Neuronal stem cell (in vitro differentiated cells): ENCODE measurements at places on chromosomes 6 and 20.

DNA sequence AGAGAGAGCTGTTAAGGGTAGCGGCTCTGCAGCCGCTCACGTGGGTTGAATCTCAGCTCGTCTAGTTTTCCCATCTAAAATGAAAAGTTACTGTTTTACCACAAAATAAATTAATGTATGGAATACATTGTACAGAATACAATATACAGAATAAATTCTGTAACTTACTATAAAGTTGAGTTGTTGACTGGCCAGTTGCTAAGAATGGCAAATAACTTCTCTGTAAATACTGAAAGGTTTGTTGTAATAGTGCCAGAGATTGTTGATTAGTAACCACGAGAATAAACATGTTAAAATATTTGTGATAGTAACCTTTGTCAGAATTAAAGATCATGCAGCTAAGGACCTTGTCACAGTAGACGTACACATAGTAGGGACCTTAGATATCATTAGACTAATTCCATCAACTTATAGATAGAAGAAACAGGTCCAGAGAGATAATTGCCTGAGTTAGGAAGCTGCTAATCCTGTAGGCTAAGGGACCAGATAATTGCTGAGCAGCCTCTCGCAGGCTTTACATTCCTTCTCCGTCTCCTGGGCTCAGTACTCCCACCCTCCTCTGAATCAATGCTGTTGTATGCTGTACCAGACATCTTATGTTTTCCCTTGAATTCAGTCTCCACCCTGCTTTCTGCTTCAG lies 544 bp upstream of the NRM start:
- H3K27ac ChIP-seq = peak overlapping the region; percentile 99
- peak overlapping the region; percentile 97 for H3K4me3 ChIP-seq
- H3K4me1 ChIP-seq = peaks cover 27% of the 10 kb centered on the region
- no peak for DNase-seq

- H3K27me3 ChIP-seq = no peaks in the 10 kb centered on the region
- no peaks in the 10 kb centered on the region for H3K4me1 ChIP-seq
- H3K27ac ChIP-seq = no peak overlapping the region
- no peak overlapping the region for H3K4me3 ChIP-seq
These were observed 354.4 kb upstream of the RSPO3 start for GRCh38 chr6:126764104-126764503.

- H3K36me3 ChIP-seq = peaks cover 5% of the 10 kb centered on the region
- no peak overlapping the region for H3K4me3 ChIP-seq
- H3K27me3 ChIP-seq = no peaks in the 10 kb centered on the region
- H3K4me1 ChIP-seq = peaks cover 3% of the 10 kb centered on the region
- no peak for DNase-seq
These were observed 5.1 kb downstream of the MOCS1 start for GRCh38 chr6:39929039-39929732.

DNA sequence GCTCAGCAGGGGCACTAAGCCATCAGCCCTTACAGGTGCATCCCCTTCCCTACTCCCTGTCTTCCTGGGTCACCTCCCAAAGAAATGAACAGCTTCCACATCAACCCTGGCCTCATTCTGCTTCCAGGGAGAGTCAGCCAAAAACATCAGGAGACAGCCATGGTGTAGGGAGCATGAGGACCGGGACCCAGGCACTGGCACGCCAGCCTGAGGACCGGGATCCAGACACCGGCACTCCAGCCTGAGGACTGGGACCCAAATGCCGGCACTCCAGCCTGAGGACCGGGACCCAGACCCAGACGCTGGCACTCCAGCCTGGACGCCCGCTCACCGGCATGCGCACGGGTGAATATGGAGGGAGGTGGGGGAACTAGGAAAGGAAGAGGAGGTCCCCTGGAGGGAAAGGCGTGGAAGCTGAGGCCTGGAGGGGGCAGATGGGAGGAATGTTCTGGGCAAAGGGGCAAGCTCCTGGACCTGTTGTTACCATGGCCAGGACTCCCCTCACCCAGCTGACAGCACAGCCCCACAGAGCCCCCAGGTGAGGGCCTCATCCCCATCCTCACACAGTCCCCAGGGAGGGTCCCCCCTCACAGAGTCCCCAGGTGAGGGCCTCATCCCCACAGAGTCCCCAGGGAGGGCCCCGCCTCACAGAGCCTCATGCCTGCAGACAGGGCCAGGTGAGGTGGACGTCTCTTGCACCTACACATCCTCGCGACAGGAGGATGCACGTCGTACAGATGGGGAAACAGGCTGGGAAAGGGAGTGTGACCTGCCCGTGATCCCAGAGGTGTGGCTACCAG lies 26.0 kb upstream of the MRGBP start:
- no peak for DNase-seq
- no peaks in the 10 kb centered on the region for H3K36me3 ChIP-seq
- H3K27ac ChIP-seq = no peak overlapping the region
- H3K4me3 ChIP-seq = no peak overlapping the region

DNA sequence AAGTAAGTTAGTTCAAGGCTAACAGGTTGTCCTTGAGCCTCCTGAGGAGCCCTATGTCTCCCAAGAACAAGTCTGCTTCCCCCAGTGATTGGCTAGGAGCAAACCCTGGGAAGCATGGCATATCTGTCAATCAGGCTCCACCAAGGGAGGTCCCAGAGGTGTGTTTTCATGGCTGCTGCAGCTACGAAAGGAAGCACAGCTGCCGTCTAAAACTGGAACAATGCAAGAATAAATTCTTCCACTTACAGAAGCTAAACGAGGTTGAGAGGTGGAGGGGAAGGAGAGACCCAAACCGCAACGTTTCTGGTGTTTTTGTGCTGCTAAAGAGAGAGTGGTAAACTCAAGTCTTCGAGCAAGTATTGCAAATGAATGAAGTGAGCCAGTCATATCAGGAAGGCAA lies 4.9 kb upstream of the PTGIS start:
- no peak for DNase-seq
- H3K27me3 ChIP-seq = no peaks in the 10 kb centered on the region

DNA sequence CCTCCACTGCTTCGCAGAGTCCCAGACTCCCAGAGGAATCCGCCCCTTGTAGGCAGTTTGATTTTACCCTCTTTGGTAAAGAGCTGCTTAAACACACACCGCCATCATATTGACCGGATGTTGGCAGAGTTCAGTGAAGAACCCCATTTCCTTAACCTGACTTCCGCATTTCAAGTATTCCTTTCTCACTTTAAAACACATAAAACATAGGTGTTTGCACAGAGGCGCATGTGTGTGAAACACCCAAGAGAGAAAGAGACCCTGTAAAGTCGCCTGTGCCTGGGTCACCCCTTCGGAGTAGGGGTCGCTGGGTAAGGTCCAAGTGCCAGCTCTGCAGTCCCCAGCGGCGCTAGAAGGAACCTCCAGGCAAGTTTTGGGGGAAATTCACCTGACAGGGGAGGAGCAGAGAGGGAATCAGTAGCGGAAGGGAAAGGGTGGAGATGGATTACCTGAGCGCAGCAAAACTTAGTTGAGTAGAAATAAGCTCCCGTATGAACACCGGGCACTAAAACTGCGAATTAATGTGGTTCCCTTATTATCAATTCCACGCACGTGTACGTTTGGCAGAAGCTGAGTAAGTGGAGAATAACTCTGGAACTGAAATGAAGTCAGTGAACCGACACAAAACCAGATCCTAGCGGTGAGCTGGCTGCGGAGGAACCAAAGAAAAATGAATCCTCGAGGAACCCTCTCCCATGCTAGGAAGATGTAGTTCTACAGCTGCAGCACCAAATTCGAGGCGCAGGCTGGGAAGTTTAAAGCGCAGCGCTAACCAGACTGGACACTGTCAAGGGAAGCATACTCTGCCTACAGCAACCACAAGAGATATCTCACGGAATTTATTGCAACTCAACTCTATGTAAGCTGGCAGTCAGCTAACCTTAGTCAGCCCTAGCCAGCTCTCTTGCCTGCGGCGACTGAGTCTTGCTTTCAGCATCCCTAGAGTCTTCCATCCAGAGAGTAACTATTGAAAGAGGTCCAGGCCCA lies 3.5 kb upstream of the HTR1B start:
- DNase-seq = peak; percentile 35
- peak overlapping the region; percentile 83 for H3K4me3 ChIP-seq
- no peaks in the 10 kb centered on the region for H3K4me1 ChIP-seq
- H3K27me3 ChIP-seq = peaks cover 11% of the 10 kb centered on the region

- H3K4me1 ChIP-seq = peaks cover 13% of the 10 kb centered on the region
- DNase-seq = peak; percentile 18
- peaks cover 37% of the 10 kb centered on the region for H3K36me3 ChIP-seq
- H3K4me3 ChIP-seq = peak overlapping the region; percentile 85
- H3K27me3 ChIP-seq = peaks cover 4% of the 10 kb centered on the region
These were observed 945 bp downstream of the TENT5A start for GRCh38 chr6:81751388-81752083.

DNA sequence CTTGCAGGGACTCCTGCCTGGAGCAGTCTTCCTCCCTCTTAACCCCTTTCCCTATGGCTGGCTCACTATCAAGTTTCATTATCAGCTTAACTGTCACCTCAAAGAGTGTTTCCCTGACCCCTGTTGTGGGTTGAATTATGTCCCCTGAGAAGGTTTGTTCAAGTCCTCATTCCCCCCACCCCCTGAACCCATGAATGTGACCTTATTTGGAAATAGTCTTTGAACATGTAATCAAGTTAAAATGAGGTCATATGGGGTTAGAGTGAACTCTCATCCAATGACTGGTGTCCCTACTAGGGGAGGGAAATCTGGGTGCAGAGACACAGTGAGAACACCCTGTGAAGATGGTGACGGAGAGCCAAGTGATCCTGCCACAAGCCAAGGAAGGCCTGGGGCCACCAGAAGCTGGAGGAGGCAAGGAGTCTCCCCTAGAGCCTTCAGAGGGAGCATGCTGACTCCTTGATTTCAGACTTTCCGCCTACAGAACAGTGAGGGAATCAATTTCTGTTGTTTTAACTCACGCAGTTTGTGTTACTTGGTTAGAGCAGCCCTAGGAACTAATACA lies 165.2 kb upstream of the TOP1 start:
- no peak for DNase-seq
- H3K27ac ChIP-seq = no peak overlapping the region
- no peak overlapping the region for H3K4me3 ChIP-seq

DNA sequence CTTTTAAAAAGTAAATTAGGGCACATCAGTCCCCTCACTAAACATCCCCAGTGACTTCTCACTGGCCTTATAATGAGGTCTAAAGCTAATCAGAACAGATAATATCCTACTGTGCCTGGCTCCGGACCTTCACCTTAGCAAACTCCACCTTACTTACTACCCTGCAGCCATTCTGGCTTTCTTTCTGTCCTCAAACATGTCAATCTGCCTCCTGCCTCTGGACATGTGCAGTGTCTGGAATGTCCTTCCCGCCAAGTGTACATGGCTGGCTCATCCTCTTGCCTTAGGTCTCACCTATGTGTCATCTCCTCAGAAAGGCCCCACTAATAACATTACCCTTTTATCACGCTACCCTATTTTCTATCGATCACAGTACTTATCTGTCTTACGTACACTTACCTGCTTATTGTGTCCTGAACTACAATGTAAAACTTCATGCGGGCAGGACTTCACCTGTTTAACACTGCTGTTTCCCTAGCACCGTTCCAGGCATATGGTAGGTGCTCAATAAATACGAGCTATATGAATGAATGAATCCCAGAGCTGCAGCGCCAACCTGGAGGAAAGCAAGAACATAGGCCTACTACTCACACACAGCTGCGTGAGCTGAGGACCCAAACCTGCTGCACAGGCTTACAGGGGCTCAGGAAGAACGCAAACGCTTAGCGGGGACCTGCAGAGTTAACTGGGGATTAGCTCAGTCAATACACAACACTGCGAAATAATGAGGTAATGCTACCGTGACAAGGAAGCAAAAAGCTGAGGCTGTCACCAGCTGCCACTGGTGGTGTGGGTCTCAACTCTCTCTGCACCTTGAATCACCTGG lies 991 bp downstream of the UQCC2 start:
- H3K4me1 ChIP-seq = peaks cover 4% of the 10 kb centered on the region
- H3K36me3 ChIP-seq = peaks cover 20% of the 10 kb centered on the region
- H3K27ac ChIP-seq = no peak overlapping the region
- H3K27me3 ChIP-seq = no peaks in the 10 kb centered on the region

GRCh38 chr6:168420706-168421105 lies 20.3 kb upstream of the SMOC2 start:
- H3K4me3 ChIP-seq = no peak overlapping the region
- H3K36me3 ChIP-seq = no peaks in the 10 kb centered on the region
- H3K27ac ChIP-seq = no peak overlapping the region
- DNase-seq = no peak
- peaks cover 13% of the 10 kb centered on the region for H3K27me3 ChIP-seq
- H3K4me1 ChIP-seq = peaks cover 3% of the 10 kb centered on the region

GRCh38 chr6:42401613-42401951 lies 50.1 kb downstream of the TRERF1 start:
- H3K36me3 ChIP-seq = no peaks in the 10 kb centered on the region
- no peak overlapping the region for H3K27ac ChIP-seq
- DNase-seq = no peak
- H3K4me1 ChIP-seq = peaks cover 19% of the 10 kb centered on the region

- peaks cover 2% of the 10 kb centered on the region for H3K4me1 ChIP-seq
- H3K4me3 ChIP-seq = no peak overlapping the region
- H3K27ac ChIP-seq = no peak overlapping the region
- no peaks in the 10 kb centered on the region for H3K36me3 ChIP-seq
- H3K27me3 ChIP-seq = no peaks in the 10 kb centered on the region
These were observed 257.1 kb upstream of the ZFP64 start for GRCh38 chr20:52448513-52449232.

- H3K36me3 ChIP-seq = peaks cover 36% of the 10 kb centered on the region
- H3K27ac ChIP-seq = no peak overlapping the region
- H3K4me3 ChIP-seq = no peak overlapping the region
- peaks cover 10% of the 10 kb centered on the region for H3K4me1 ChIP-seq
- DNase-seq = peak; percentile 33
- H3K27me3 ChIP-seq = no peaks in the 10 kb centered on the region
These were observed 28.4 kb downstream of the LYRM2 start for GRCh38 chr6:89610149-89610642.

- no peaks in the 10 kb centered on the region for H3K4me1 ChIP-seq
- DNase-seq = no peak
- no peaks in the 10 kb centered on the region for H3K27me3 ChIP-seq
- no peaks in the 10 kb centered on the region for H3K36me3 ChIP-seq
- H3K4me3 ChIP-seq = no peak overlapping the region
- H3K27ac ChIP-seq = no peak overlapping the region
These were observed 41.7 kb downstream of the SYNE1 start for GRCh38 chr6:152595499-152595898.

DNA sequence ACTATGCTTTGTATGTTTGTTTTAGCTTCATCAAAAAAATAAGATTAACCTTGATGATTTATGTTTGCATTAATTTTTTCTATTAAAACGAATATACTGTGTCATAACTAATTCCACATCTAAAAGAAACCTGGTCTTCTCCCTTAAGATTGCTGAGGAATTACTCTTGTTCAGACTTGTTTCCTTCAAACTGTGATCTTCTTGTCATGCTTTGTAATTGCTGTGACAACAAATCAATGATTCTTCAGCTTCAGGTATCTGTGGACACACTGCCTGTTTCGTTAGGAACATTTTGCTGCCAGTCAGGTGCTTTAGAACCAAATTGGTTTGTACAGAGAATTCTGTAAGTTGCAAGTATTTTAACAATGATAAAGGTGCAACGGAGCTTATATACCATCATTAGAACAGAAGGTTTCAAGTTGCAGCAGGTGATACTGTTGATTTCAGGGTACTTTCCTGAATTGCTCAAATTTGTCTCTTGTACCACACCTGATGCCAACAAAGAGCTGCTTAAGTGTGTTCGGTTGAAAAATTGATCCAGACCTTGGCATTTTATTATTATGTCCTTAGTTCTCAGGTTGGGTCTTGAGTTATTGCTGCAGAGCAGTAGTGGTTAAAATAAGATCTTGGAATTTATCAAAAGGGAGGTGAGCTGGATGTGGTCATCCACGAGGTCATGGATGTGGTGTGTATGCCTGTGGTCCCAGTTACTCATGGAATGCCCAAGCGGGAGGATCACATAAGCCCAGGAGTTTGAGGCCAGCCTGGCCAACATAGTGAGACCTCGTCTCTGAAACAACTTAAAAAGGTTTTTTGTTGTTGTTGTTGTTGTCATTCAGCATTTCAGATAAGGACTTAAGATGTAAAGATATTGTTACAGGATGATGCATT lies 19.5 kb downstream of the SYTL3 start:
- DNase-seq = no peak
- peaks cover 54% of the 10 kb centered on the region for H3K27me3 ChIP-seq
- no peaks in the 10 kb centered on the region for H3K4me1 ChIP-seq
- H3K27ac ChIP-seq = no peak overlapping the region
